ENCODE measurements at places on chromosomes 7 and 10.

GRCh38 chr7:105196473-105196872 is 182.5 kb downstream of the KMT2E start:
- DNase-seq, result no peak
- H3K4me3 ChIP-seq, result no peak overlapping the region
- H3K4me1 ChIP-seq, result peaks cover 25% of the 10 kb centered on the region

GRCh38 chr7:157058701-157059100 is 48.2 kb upstream of the MNX1 start:
- peaks cover 23% of the 10 kb centered on the region for H3K27me3 ChIP-seq
- no peak overlapping the region for H3K4me3 ChIP-seq
- no peak for DNase-seq
- no peaks in the 10 kb centered on the region for H3K4me1 ChIP-seq
- H3K36me3 ChIP-seq, result no peaks in the 10 kb centered on the region

- H3K4me1 ChIP-seq, result peaks cover 52% of the 10 kb centered on the region
- H3K4me3 ChIP-seq, result no peak overlapping the region
- peak overlapping the region; percentile 74 for H3K27ac ChIP-seq
- H3K27me3 ChIP-seq, result peaks cover 2% of the 10 kb centered on the region
Observed at GRCh38 chr10:119516381-119517234, 25.9 kb downstream of the RGS10 start.

GRCh38 chr7:81534996-81535395 is 234.9 kb downstream of the HGF start:
- no peaks in the 10 kb centered on the region for H3K36me3 ChIP-seq
- H3K4me1 ChIP-seq, result peaks cover 26% of the 10 kb centered on the region
- DNase-seq, result peak; percentile 1
- no peak overlapping the region for H3K4me3 ChIP-seq
- no peaks in the 10 kb centered on the region for H3K27me3 ChIP-seq

GRCh38 chr7:95933618-95934017 is 161.3 kb downstream of the DYNC1I1 start:
- H3K27ac ChIP-seq, result no peak overlapping the region
- H3K4me3 ChIP-seq, result no peak overlapping the region
- no peaks in the 10 kb centered on the region for H3K4me1 ChIP-seq
- H3K36me3 ChIP-seq, result no peaks in the 10 kb centered on the region

GRCh38 chr10:93368210-93368609 is 113.9 kb downstream of the MYOF start:
- peaks cover 19% of the 10 kb centered on the region for H3K4me1 ChIP-seq
- H3K4me3 ChIP-seq, result no peak overlapping the region
- H3K36me3 ChIP-seq, result peaks cover 64% of the 10 kb centered on the region
- H3K27ac ChIP-seq, result no peak overlapping the region
- DNase-seq, result no peak
- peaks cover 6% of the 10 kb centered on the region for H3K27me3 ChIP-seq

DNA sequence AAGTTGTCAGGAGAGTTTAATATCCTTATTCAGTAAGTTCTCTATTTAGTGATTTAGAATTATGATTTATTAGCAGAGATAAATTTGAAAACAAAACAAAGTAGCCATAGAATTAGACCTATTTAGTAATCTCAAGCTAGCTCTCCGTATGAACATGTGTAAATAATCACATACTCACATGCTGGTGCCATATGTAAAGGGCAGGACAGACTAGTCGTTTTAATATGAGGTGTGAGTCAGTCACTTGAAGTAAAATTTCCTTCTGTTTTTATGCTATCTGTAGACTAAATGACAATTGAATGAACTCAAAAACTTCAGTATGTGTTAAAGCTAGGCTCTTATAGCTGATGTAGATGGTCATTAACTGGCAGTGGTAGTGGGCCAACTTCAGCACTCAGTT is 67.1 kb downstream of the WAC start:
- H3K4me1 ChIP-seq, result peaks cover 30% of the 10 kb centered on the region
- no peak overlapping the region for H3K27ac ChIP-seq
- no peak overlapping the region for H3K4me3 ChIP-seq
- peaks cover 25% of the 10 kb centered on the region for H3K36me3 ChIP-seq

- DNase-seq, result peak; percentile 10
- no peak overlapping the region for H3K27ac ChIP-seq
- H3K4me1 ChIP-seq, result peaks cover 33% of the 10 kb centered on the region
- H3K4me3 ChIP-seq, result no peak overlapping the region
- no peaks in the 10 kb centered on the region for H3K27me3 ChIP-seq
Observed at GRCh38 chr7:17584822-17585221, 286.4 kb downstream of the AHR start.

GRCh38 chr10:133616371-133617130 is 10.0 kb downstream of the FRG2B start:
- no peaks in the 10 kb centered on the region for H3K36me3 ChIP-seq
- H3K27me3 ChIP-seq, result peaks cover 9% of the 10 kb centered on the region
- no peak for DNase-seq
- no peak overlapping the region for H3K27ac ChIP-seq
- no peaks in the 10 kb centered on the region for H3K4me1 ChIP-seq

DNA sequence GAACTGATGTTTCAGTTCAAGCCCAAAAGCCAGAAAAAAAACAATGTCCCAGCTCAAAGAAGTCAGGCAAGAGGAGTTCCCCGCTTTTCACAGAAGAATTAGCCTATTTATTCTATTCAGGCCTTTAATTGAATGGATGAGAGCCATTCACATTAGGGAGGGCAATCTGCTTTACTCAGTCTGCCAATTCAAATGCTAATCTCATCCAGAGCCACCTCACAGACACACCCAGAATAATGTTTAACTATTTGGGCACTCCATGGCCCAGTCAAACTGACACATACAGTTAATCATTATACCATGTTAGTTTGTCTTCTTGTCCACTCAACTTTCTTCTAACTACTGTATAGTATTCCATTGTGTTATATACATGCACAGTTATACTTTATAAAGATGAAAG is 2.6 kb upstream of the NPSR1 start:
- no peak overlapping the region for H3K27ac ChIP-seq
- H3K4me3 ChIP-seq, result no peak overlapping the region
- H3K36me3 ChIP-seq, result no peaks in the 10 kb centered on the region
- DNase-seq, result no peak
- H3K4me1 ChIP-seq, result peaks cover 20% of the 10 kb centered on the region

DNA sequence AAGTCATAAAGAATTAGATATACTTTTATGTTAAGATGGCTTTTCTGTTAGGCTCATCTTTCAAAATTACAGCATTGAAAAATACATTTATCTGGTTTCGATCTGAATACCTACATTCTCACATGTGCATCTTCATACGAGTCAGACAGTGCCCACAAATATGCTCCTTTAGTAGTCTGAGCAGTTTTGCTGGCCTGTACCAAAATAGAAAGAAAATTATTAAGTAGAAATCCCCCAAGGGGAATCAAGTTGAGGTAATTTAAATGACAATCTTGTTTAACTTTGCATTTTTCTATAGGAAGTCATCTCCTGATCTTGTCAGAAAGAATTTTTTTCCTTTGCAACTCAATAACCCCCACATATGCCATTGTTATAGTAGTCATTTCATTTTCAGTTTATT is 287.4 kb upstream of the SEMA3D start:
- no peaks in the 10 kb centered on the region for H3K36me3 ChIP-seq
- no peaks in the 10 kb centered on the region for H3K27me3 ChIP-seq
- no peak overlapping the region for H3K27ac ChIP-seq
- DNase-seq, result peak; percentile 65
- peaks cover 49% of the 10 kb centered on the region for H3K4me1 ChIP-seq
- peak overlapping the region; percentile 38 for H3K4me3 ChIP-seq

- no peak for DNase-seq
- H3K4me3 ChIP-seq, result no peak overlapping the region
- no peak overlapping the region for H3K27ac ChIP-seq
- no peaks in the 10 kb centered on the region for H3K4me1 ChIP-seq
- H3K27me3 ChIP-seq, result peaks cover 4% of the 10 kb centered on the region
Observed at GRCh38 chr10:2659660-2660209, 407.6 kb upstream of the PFKP start.

- no peak for DNase-seq
- no peaks in the 10 kb centered on the region for H3K36me3 ChIP-seq
- no peak overlapping the region for H3K4me3 ChIP-seq
- no peaks in the 10 kb centered on the region for H3K4me1 ChIP-seq
- no peak overlapping the region for H3K27ac ChIP-seq
Observed at GRCh38 chr7:98458090-98458875, 57.4 kb upstream of the BAIAP2L1 start.

GRCh38 chr10:82643076-82643475 is 768.1 kb downstream of the NRG3 start:
- H3K4me1 ChIP-seq, result no peaks in the 10 kb centered on the region
- no peak overlapping the region for H3K27ac ChIP-seq
- DNase-seq, result no peak
- H3K36me3 ChIP-seq, result no peaks in the 10 kb centered on the region
- no peaks in the 10 kb centered on the region for H3K27me3 ChIP-seq

- peak overlapping the region; percentile 95 for H3K4me3 ChIP-seq
- no peaks in the 10 kb centered on the region for H3K27me3 ChIP-seq
- peaks cover under 1% of the 10 kb centered on the region for H3K36me3 ChIP-seq
- H3K4me1 ChIP-seq, result peaks cover 41% of the 10 kb centered on the region
- peak overlapping the region; percentile 92 for H3K27ac ChIP-seq
- DNase-seq, result no peak
Observed at GRCh38 chr10:63630931-63631680, 109.9 kb downstream of the REEP3 start.

DNA sequence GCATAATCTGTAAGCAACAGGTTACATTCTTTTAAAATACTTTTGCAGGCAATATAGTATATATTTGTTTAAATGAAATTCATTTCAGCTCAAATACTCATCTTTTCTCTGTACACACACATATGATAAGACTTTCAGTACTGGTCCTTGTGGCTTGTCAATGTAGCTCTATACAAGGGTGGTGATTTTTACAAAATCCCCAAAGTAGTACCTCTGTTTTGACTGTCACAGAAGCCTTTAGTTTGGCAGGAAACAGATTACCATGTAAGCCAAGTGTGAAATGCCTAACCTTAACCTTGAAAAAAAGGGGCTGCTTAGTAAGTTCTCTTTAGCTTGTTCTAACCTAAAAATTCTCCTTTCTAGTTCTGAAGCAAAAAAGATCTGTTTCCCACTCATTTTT is 87.9 kb downstream of the KCND2 start:
- H3K27me3 ChIP-seq, result no peaks in the 10 kb centered on the region
- no peak overlapping the region for H3K4me3 ChIP-seq
- DNase-seq, result no peak
- H3K27ac ChIP-seq, result no peak overlapping the region
- no peaks in the 10 kb centered on the region for H3K4me1 ChIP-seq
- no peaks in the 10 kb centered on the region for H3K36me3 ChIP-seq

- H3K36me3 ChIP-seq, result no peaks in the 10 kb centered on the region
Observed at GRCh38 chr7:11638011-11638774, 193.8 kb downstream of the THSD7A start.

- no peaks in the 10 kb centered on the region for H3K27me3 ChIP-seq
- no peaks in the 10 kb centered on the region for H3K4me1 ChIP-seq
- no peak for DNase-seq
- H3K36me3 ChIP-seq, result no peaks in the 10 kb centered on the region
Observed at GRCh38 chr7:69860941-69861622, 262.8 kb downstream of the AUTS2 start.

GRCh38 chr10:84668186-84668763 is 339.9 kb downstream of the CCSER2 start:
- H3K27ac ChIP-seq, result no peak overlapping the region
- H3K27me3 ChIP-seq, result no peaks in the 10 kb centered on the region
- DNase-seq, result no peak
- no peaks in the 10 kb centered on the region for H3K4me1 ChIP-seq
- H3K36me3 ChIP-seq, result no peaks in the 10 kb centered on the region
- no peak overlapping the region for H3K4me3 ChIP-seq

DNA sequence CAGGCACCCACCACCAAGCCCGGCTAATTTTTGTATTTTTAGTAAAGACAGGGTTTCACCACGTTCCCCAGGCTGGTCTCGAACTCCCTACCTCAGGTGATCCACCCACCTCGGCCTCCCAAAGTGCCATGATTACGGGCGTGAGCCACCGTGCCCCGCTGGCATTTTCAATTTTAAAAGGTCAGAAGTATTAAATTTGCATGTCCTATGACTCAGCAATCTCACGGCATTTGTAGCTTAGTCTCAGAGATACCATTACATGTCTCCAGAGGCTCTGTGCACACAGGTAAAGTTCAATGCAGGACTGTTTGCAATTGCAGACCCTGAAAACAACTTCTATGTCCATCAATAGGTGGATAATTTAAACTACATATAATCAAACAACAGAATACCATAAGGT is 99.2 kb downstream of the DLG5 start:
- DNase-seq, result no peak
- H3K4me3 ChIP-seq, result no peak overlapping the region
- no peaks in the 10 kb centered on the region for H3K36me3 ChIP-seq
- H3K27me3 ChIP-seq, result peaks cover 4% of the 10 kb centered on the region
- peaks cover 12% of the 10 kb centered on the region for H3K4me1 ChIP-seq

- H3K36me3 ChIP-seq, result no peaks in the 10 kb centered on the region
- peaks cover 56% of the 10 kb centered on the region for H3K27me3 ChIP-seq
- no peaks in the 10 kb centered on the region for H3K4me1 ChIP-seq
Observed at GRCh38 chr10:29876008-29876555, 183.3 kb downstream of the JCAD start.

GRCh38 chr10:124164264-124164663 is 70.9 kb upstream of the CHST15 start:
- no peak overlapping the region for H3K4me3 ChIP-seq
- H3K27ac ChIP-seq, result no peak overlapping the region
- H3K36me3 ChIP-seq, result peaks cover 5% of the 10 kb centered on the region
- peaks cover 5% of the 10 kb centered on the region for H3K27me3 ChIP-seq

DNA sequence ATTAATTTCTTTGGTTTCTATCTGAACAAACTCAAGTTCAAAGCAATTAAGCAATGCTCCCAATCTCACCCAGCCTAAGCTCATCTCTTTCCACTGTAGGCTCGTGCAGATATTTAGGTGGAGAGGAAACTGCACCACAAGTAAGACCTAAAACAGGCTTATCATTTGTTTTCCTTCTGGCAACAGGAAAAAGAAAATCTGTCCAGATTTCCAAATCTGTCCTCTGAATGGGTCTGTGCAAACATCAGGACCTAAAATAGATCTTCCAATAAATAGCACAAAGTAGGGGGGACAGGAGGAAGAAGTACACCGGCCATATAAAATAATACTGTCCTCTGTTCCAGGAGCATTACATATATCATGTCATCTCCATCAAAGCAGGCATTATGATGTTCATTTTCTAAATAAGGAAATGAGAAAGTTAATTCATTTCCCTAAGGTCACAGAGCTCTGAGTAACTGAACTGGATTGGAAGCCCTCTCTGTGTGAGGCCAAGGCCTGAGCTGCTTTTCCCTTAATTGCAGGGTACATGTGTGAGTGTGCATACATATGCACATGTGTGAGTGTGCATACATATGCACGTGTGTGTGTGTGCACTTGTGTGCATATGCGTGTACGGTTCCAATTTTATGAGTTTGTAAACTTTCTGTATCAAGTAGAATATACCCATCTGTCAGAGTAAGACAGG is 92.8 kb upstream of the PARD3 start:
- H3K4me1 ChIP-seq, result peaks cover 37% of the 10 kb centered on the region
- H3K27me3 ChIP-seq, result no peaks in the 10 kb centered on the region
- H3K4me3 ChIP-seq, result peak overlapping the region; percentile 81
- no peak for DNase-seq
- peak overlapping the region; percentile 94 for H3K27ac ChIP-seq

DNA sequence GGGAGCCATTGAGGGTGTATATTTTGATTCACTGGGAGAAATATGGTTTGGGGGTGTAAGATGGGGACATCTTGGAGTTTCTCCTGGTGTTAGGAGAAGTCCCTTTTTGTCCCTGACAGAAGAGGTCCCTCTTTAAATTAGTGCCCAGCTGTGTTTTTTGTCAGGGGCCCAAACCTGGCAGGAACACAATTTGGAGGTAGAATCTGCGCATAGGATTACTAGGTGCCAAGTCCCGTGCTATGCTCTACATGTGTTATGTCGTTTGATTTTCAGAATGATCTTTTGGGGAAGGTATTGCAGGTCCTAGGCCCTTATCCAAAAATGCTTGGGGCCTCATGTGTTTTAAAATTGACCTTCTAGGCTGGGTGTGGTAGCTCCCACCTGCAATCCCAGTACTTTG is 36.8 kb upstream of the HABP2 start:
- H3K36me3 ChIP-seq, result peaks cover 7% of the 10 kb centered on the region
- DNase-seq, result no peak
- no peak overlapping the region for H3K4me3 ChIP-seq
- H3K27ac ChIP-seq, result no peak overlapping the region
- peaks cover 15% of the 10 kb centered on the region for H3K4me1 ChIP-seq
